Colonic mucosa (tissue), 4 donors: ENCODE measurements at places on chromosomes 6 and 20. TPM values are rescaled to one million over a fixed set of nuclear protein-coding genes. Genes with fewer than 3 reads are reported as not detected.

DNA sequence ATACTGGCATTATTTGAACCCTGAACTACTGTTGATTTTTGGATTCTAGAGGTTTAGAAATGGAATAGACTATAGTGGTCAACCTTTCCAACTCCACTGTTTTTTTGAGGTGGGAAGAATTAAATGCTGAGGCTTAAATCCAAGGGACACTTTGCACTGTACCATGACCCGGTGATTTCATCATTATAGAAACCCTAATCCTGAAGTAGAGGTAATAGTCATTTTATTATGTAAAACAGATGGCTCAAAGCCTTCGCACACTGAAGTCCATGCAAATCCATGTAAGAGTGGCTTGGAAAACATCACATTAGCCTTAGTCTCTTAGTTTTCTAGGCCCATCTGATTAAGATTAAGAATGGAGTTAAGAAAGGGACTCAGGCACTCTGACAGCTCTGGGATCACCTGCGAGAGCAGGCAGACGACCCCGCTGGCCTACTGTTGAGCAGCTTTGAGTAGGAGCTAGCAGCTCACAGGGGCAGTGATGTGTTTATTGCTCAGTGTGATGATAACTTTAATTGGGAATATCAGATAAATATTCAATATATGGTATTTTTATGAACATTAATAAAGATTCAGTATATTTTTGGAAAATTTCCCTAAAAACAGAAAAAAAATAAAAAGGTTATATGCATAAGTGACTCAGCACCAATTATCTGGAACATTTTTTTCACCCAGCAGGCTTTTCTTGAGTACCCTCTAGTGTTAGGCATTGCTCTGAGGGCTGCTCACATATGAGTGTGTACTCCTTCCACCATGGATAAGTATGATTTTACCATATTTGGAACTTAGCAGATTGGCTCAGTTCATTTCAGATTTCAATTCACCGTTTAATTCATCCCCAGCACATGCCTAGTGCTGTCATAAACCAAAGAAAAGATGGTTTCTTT lies 13.4 kb downstream of the SLX4IP start:
- H3K27me3 ChIP-seq = no peaks in the 10 kb centered on the region
- no peak overlapping the region for H3K27ac ChIP-seq
- no peaks in the 10 kb centered on the region for H3K4me1 ChIP-seq
- H3K4me3 ChIP-seq = no peak overlapping the region
- DNase-seq = no peak
- no peaks in the 10 kb centered on the region for H3K36me3 ChIP-seq

DNA sequence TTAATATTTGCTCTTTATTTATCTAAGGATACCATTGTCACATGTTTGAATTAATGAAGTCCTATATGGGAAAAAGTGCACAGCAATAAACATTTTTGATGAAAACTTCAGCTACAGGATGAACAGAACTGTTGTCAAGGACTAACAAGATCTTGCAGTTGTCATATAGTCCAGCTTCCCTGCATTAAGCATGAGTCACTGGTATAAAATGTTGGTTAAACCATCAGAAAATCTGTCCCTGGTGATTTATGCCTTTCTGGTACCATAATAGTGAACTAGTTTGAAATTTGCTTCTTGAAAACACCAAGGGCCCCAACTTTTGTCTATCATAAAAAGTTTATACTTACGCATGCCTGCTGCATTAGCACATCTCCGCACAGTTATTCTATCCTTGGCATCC lies 60.4 kb upstream of the RSPO3 start:
- no peaks in the 10 kb centered on the region for H3K27me3 ChIP-seq
- no peak overlapping the region for H3K4me3 ChIP-seq
- no peaks in the 10 kb centered on the region for H3K4me1 ChIP-seq
- no peak overlapping the region for H3K27ac ChIP-seq
- H3K36me3 ChIP-seq = no peaks in the 10 kb centered on the region

- H3K4me3 ChIP-seq = no peak overlapping the region
- DNase-seq = no peak
- H3K27me3 ChIP-seq = no peaks in the 10 kb centered on the region
- H3K27ac ChIP-seq = no peak overlapping the region
Observed at GRCh38 chr6:17354700-17355403, 38.5 kb upstream of the CAP2 start.

- H3K4me3 ChIP-seq = no peak overlapping the region
- peak overlapping the region; percentile 65 for H3K27ac ChIP-seq
- no peaks in the 10 kb centered on the region for H3K27me3 ChIP-seq
- H3K36me3 ChIP-seq = no peaks in the 10 kb centered on the region
Observed at GRCh38 chr20:48191200-48191599, 405.9 kb upstream of the SULF2 start.

- H3K4me3 ChIP-seq = no peak overlapping the region
- H3K36me3 ChIP-seq = no peaks in the 10 kb centered on the region
- H3K27ac ChIP-seq = no peak overlapping the region
Observed at GRCh38 chr20:635028-635892, 17.7 kb downstream of the SRXN1 start.

- H3K36me3 ChIP-seq = no peaks in the 10 kb centered on the region
- H3K4me1 ChIP-seq = no peaks in the 10 kb centered on the region
- no peak overlapping the region for H3K27ac ChIP-seq
- H3K4me3 ChIP-seq = no peak overlapping the region
Observed at GRCh38 chr20:54472607-54473006, 2.8 kb upstream of the DOK5 start.

- H3K27ac ChIP-seq = no peak overlapping the region
- no peak for DNase-seq
- no peak overlapping the region for H3K4me3 ChIP-seq
- no peaks in the 10 kb centered on the region for H3K27me3 ChIP-seq
- no peaks in the 10 kb centered on the region for H3K4me1 ChIP-seq
- H3K36me3 ChIP-seq = no peaks in the 10 kb centered on the region
Observed at GRCh38 chr6:98875375-98875774, 41.0 kb downstream of the POU3F2 start.

- no peak overlapping the region for H3K27ac ChIP-seq
- no peak overlapping the region for H3K4me3 ChIP-seq
- no peaks in the 10 kb centered on the region for H3K27me3 ChIP-seq
- H3K4me1 ChIP-seq = no peaks in the 10 kb centered on the region
Observed at GRCh38 chr6:21033575-21034026, 499.3 kb downstream of the CDKAL1 start.

The CRISP2 gene
- not detected for total RNA-seq

The ACAT2 gene
- 59.8 TPM for total RNA-seq

The MAPK13 gene
- 166 TPM for total RNA-seq
